AG20443 (cell line): ENCODE measurements at places on chromosomes 6 and 20.

DNA sequence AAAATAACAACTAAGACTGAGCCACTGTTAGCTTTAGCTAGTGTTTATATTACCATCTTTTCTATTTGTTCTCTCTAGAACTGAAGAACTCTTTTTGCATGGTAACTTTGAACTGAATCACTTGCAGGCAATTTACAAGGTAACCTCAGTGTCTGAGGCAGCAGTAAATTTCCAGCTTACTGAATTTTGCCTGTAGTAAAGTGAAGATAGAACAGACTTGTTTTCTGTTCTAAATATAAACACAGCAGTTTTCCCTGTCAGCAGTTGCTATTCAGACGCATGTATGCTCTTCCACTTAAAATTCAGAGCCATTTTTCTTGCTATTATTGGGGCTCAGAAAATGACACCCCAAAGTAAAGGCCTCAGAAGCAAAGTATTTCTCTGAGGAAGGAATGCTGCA lies 974.0 kb upstream of the GJE1 start:
- no peak for DNase-seq

GRCh38 chr6:99416892-99417767 lies 8.0 kb downstream of the PNISR start:
- no peak for DNase-seq

GRCh38 chr20:23517719-23518118 lies 26.8 kb downstream of the CST8 start:
- no peak for DNase-seq

GRCh38 chr6:34243131-34243771 lies 5.6 kb downstream of the SMIM29 start:
- no peak for DNase-seq

- DNase-seq = no peak
Observed at GRCh38 chr6:4488389-4488788, 287.8 kb upstream of the CDYL start.

GRCh38 chr6:109318328-109318876 lies 63.9 kb downstream of the CD164 start:
- no peak for DNase-seq

- DNase-seq = no peak
Observed at GRCh38 chr6:136435101-136435500, 115.1 kb downstream of the MAP7 start.

GRCh38 chr6:85684133-85684808 lies 41.6 kb upstream of the SYNCRIP start:
- no peak for DNase-seq
